ENCODE measurements at places on chromosomes 2 and 18. TPM values are rescaled to one million over a fixed set of nuclear protein-coding genes. Genes with fewer than 3 reads are reported as not detected.

- no peak for DNase-seq
These were observed 9.1 kb downstream of the CAB39 start for GRCh38 chr2:230721712-230722111.

DNA sequence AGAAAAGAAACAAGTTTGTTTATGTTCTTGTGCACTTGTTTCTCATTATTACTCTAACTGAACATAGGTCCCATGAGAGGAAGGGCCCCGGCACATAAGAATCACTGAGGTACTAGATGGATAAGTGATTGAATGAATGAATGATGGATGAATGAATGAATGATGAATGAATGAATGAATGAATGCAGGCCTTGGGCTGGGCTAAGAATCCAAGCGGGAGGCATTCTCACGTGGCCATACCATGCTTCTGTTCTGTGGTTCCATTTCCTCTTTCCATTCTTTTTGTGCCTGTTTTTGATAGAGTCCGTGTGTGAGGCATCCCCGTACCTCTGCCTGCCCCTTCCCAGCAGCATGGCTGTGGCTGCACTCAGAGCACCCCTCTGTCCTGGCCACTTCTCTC lies 94.8 kb downstream of the SH3BP4 start:
- DNase-seq: no peak

DNA sequence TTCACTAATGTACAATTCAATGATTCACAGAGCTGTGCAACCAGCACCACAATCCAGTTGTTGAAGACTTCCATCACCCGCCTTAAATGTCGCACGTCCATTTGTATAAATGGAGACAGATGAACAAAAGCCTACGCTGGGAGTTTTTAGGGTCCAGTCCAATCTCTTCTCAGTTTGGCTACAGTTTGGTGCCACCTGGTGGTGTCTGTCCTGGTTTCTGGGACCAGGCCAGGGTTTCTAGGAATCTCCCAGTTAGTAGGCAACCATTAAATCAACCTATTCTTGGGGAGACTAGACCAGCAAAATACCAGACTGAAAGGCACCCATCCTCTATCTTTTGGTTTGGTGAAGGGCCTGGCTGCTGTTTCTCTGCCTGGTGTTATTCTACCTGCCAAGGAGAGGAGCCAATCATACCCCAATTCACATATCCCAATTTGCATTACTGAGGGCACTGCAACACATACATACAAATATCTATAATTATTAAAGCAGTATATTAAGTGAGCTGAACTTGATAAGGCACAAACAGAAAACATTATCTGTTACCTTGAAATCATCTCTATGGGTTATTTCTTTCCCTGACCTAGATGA lies 3.2 kb upstream of the DDX1 start:
- DNase-seq: no peak

DNA sequence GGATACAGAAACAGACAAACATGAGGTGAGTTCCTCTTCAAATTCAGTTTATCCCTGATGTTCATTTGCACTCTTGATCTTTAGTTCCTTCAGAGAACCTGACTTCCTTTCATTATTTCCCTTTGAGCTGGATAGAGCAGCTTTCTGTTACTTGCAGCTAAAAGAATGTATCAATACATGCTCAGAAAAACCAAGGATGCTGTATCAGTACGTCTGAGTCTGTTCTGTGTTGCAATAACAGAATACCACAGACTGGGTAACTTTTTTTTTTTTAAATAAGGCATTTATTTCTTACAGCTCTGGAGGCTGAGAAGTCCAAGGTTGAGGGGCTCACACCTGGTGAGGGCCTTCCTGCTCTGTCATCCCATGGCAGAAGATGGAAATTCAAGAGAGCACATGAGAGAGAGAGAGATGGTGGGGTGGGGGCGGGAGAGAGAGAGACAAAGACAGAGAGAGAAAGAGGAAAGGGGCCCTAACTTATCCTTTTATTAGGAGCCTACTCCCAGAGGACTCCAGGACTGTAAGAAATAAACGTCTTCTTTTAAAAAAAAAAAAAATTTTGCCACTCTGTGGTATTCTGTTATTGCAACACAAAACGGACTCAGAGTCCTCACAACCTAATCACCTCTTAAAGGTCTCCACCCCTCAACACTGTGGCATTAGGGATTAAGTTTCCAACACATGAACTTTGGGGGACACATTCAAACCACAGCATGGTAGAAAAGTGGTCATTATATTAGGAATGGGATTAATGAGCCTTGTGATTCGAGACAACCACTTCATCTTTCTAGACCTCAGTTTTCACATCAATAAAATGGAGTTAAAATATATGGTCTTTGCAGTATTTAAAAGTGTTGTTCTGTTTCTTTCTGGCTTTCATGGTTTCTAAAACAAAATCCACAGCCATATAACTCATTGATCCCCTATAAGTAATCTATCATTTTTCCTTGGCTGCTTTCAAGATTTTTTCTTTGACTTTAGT lies 18.4 kb upstream of the SELENOI start:
- no peak for DNase-seq

- DNase-seq: no peak
These were observed 199.1 kb downstream of the PIEZO2 start for GRCh38 chr18:10950080-10950875.

- no peak for DNase-seq
These were observed 360.2 kb downstream of the ALK start for GRCh38 chr2:29561181-29561580.

DNA sequence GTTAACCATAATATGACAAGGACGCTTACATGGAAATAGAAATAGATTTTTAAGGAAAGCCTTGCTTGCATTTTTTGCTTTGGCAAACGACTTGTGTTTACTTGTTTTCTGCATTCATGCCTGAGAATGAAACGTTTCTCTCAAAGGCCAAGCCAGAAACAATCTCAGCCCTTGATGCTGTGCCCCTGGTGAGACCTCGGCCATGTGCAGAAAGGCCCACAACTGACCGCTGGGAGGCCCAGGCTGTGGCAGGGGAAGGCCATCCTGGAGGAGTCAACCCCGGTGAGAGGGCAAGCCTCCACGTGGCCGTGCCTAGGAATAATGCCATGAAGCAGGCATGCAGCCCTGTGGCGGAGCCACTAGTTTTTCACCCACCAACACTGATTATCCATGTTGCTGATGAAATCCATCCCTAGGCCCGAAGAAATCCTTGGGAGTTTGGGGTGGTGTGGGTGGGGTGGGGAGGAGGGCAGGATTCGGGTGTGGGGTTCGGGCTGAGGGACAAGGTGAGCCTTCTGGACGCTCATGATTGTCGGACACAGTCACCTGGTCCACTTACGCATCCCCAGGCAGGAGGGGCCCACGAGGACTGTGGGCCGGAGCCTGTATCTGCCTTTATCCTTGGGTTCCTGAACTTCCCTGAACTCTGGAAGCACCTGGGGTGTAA lies 107.6 kb upstream of the APCDD1 start:
- DNase-seq: no peak

GRCh38 chr2:224910574-224910925 lies 131.7 kb downstream of the DOCK10 start:
- DNase-seq: no peak

- DNase-seq: no peak
These were observed 311.2 kb downstream of the CMPK2 start for GRCh38 chr2:6554466-6554865.

- no peak for DNase-seq
These were observed 178.5 kb upstream of the TRIB2 start for GRCh38 chr2:12538138-12538694.

- DNase-seq: no peak
These were observed 56.1 kb downstream of the FARP2 start for GRCh38 chr2:241412144-241412543.

DNA sequence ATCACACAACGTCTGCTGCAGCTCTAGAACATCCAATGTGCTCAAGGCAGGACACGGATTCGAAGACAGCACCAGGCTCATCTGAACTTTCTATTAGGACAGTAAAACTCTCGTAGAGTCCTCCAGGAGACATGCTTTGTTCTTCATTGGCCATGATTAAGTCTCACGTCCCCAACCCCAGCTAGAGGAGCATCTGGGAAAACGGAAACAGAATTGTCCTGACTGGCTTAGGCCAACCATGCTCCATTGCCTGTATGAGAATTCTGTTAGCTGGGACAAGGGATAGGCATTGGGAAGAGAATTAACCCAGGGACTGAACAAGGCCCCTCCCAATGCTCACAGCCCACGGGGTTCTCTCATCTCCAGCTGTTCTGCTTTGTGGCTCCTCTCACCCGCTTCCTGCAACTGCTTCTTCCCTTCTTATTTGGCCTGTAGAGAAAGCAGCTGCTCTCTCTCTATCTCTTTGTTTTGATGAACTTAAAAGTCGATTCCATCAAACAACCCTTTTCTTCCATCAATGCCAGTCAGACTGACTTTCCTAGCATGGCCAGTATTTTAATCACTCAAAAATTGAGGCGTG lies 75.6 kb downstream of the C1QL2 start:
- DNase-seq: no peak

DNA sequence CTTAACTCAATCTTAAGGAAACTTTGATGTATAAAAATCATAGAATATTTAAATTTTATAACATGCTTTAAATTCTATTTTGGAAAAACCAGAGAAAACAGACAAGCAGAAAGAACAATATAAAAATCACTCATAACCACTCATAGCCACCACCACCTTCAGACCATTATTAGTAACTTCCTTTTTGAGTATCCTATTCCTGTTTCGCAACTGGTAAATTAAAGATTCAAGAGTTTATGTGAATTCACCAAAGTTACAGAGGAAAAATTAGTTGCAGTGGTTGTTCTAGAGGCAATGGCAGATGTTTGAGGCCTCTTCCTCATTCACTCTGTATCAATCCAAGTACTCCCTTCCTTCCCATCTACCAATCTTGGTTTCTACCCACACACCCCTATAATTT lies 49.3 kb upstream of the PROKR1 start:
- no peak for DNase-seq

DNA sequence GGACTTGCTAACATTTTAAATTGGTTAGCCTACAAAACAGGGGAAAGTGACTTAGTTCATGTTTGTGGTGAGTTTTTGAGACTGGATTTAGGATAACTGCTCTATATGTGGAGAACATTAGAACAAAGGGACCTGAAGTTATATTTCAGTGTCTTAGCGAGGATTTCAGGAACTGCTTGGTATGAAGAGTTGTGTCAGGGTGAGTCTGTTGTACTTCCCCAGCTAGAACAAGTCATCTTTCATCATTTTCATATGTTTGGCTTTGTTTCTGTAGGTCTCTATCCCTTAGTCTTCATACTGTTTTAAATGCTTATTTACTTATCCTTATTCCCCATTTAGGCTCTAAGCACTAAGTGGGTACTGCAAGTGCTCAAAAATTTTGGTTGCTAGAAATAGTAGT lies 41.9 kb downstream of the KCMF1 start:
- DNase-seq: no peak

- DNase-seq: no peak
These were observed 136.1 kb downstream of the EXOC6B start for GRCh38 chr2:72689579-72690195.

DNA sequence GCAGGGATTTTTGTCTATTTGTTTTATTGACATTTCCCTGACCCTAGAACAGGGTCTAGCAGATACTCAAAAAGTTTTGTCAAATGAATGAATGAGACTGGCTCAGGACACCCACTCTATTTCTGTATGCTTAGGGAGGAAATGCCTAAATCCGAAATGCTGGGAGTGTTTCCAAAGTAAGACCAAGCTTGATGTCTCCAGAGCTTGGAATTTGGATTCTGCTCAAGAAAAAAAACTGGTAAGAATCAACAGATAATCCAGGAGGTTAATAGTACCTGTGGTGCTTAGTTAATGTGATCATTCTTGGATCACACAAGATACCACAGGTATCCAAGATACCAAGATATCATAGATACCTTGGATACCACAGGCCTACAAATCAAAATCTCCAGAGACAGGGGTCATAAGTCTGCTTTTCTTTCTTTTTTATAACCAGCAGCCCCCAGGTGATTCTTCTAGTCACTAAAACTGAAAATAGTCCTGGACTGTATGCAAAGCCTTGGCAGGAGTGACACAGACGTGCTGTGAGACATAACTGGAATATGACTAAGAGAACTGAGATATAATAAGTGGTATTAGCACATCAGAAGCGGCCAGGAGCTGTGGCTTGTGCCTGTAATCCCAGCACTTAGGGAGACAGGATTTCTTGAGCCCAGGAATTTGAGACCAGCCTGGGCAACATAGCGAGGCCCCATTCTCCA lies 39.9 kb upstream of the SP3 start:
- DNase-seq: no peak

GRCh38 chr2:190986221-190986953 lies 27.6 kb downstream of the STAT1 start:
- DNase-seq: no peak

DNA sequence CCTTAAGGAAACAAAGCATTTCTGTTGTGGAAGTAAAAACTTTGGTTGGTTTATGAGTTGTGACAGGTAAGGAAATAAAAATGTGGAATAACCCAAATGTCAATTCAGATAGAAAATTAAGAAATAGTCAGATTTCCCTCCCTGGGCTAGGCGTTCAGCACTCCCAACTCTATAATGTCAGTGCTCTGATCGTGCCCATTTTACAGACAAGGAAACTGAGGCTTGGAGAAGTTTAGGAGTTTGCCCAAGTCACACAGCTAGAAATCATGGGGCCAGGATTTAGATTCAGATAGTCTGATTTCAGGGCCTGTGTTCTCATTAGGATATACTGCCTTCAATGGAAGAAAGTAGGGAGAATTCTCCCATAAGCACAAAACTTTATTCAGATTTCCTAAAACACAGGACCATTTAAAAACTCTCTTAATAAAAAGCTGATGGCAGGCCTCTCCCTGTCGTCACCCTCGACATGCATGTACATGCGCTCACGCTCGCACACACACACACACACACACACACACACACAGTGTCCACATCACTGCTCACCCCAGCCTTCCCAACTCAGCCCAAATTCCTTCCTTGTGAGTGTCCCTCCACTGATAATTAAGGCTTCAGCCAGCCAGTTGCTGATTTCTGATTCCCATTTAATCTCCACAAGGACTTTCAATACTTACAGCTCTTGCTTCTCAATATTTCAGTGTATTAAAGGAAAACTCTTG lies 49.1 kb upstream of the SLC14A2 start:
- no peak for DNase-seq

DNA sequence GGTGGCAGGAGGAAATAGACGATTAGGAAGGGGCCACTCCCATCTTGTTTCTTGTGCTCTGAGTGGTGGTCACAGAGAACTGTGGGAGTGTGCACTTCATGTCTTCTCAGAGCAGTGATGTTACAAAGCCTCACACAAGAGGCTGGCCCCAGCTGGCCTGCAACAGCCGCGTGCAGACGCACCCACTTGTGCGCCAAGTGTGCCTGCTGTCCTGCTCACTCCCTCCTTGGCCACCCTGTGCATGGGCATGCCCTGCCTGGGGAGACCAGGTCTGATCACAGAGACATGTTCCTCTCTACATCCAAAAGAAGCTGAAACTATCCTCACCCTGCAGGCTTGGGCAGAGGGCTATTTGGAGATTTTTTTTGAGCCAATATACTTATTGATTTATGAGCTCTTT lies 108.4 kb downstream of the MRO start:
- DNase-seq: no peak

GRCh38 chr2:239910851-239911640 lies 114.1 kb downstream of the NDUFA10 start:
- DNase-seq: no peak

GRCh38 chr2:217370391-217370790 lies 510.5 kb upstream of the TNP1 start:
- DNase-seq: no peak

PLCL1 gene
- total RNA-seq: 24.9 TPM

RAB12 gene
- 15.8 TPM for total RNA-seq

ELOA2 gene
- total RNA-seq: not detected

IL1R2 gene
- 1.9 TPM for total RNA-seq

INHA gene
- total RNA-seq: not detected

ADAM23 gene
- 29.6 TPM for total RNA-seq

OST4 gene
- 284 TPM for total RNA-seq

AQP12B gene
- not detected for total RNA-seq
